ENCODE measurements at places on chromosomes 6 and 20. TPM values are rescaled to one million over a fixed set of nuclear protein-coding genes. Genes with fewer than 3 reads are reported as not detected.

SLC35B3 gene
- total RNA-seq: 4.9 TPM

GRCh38 chr6:155041741-155042279 is 46.7 kb downstream of the TIAM2 start:
- no peak overlapping the region for H3K4me3 ChIP-seq
- no peaks in the 10 kb centered on the region for H3K36me3 ChIP-seq
- DNase-seq: no peak

GRCh38 chr6:12395898-12396297 is 105.7 kb downstream of the EDN1 start:
- no peak for DNase-seq
- no peaks in the 10 kb centered on the region for H3K4me1 ChIP-seq
- H3K36me3 ChIP-seq: no peaks in the 10 kb centered on the region
- no peak overlapping the region for H3K27ac ChIP-seq
- no peak overlapping the region for H3K4me3 ChIP-seq

TAGAP gene
- 44.8 TPM for total RNA-seq

NRSN1 gene
- total RNA-seq: not detected

- H3K27me3 ChIP-seq: no peaks in the 10 kb centered on the region
- H3K4me1 ChIP-seq: no peaks in the 10 kb centered on the region
- no peak overlapping the region for H3K4me3 ChIP-seq
- no peak for DNase-seq
Observed at GRCh38 chr6:3878048-3878666, 29.0 kb downstream of the FAM50B start.

GRCh38 chr6:109069746-109070145 is 24.9 kb downstream of the SESN1 start:
- H3K27ac ChIP-seq: no peak overlapping the region
- no peaks in the 10 kb centered on the region for H3K36me3 ChIP-seq
- DNase-seq: no peak
- peaks cover 26% of the 10 kb centered on the region for H3K4me1 ChIP-seq
- H3K4me3 ChIP-seq: no peak overlapping the region

GRCh38 chr6:30763618-30764489 is 19.5 kb upstream of the IER3 start:
- peaks cover 72% of the 10 kb centered on the region for H3K4me1 ChIP-seq
- no peaks in the 10 kb centered on the region for H3K27me3 ChIP-seq

WFDC5 gene
- total RNA-seq: 0.23 TPM

- no peak overlapping the region for H3K4me3 ChIP-seq
- H3K4me1 ChIP-seq: peaks cover 30% of the 10 kb centered on the region
- no peaks in the 10 kb centered on the region for H3K27me3 ChIP-seq
- peaks cover 38% of the 10 kb centered on the region for H3K36me3 ChIP-seq
- DNase-seq: peak; percentile 2
Observed at GRCh38 chr20:32440758-32441078, 82.6 kb downstream of the ASXL1 start.

ISM1 gene
- 0.48 TPM for total RNA-seq

- peaks cover 47% of the 10 kb centered on the region for H3K36me3 ChIP-seq
- DNase-seq: no peak
- peaks cover 9% of the 10 kb centered on the region for H3K4me1 ChIP-seq
- H3K27ac ChIP-seq: no peak overlapping the region
- no peak overlapping the region for H3K4me3 ChIP-seq
- no peaks in the 10 kb centered on the region for H3K27me3 ChIP-seq
Observed at GRCh38 chr6:83901624-83902023, 42.1 kb downstream of the CYB5R4 start.

DNA sequence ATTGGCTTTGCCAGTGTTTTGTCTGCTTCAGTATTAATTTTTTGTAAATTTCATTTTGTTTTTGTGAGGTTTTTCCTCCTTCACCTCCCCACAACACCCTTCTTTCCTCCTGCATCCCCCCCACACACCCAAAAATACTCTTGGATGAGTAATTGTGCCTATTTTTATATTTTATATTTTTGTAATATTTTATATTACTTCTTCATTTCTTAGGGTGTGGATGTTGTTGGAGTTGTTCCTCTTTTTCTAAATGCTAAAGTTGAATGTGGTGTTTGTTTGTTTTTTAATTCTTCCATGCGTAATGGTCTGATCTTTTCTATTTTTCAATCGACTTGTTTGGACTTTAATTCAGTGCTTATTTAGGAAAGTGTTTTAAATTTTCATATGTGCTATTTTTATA is 420.5 kb upstream of the SOX4 start:
- H3K27me3 ChIP-seq: no peaks in the 10 kb centered on the region
- no peaks in the 10 kb centered on the region for H3K4me1 ChIP-seq
- H3K4me3 ChIP-seq: no peak overlapping the region
- H3K36me3 ChIP-seq: peaks cover 9% of the 10 kb centered on the region

DNA sequence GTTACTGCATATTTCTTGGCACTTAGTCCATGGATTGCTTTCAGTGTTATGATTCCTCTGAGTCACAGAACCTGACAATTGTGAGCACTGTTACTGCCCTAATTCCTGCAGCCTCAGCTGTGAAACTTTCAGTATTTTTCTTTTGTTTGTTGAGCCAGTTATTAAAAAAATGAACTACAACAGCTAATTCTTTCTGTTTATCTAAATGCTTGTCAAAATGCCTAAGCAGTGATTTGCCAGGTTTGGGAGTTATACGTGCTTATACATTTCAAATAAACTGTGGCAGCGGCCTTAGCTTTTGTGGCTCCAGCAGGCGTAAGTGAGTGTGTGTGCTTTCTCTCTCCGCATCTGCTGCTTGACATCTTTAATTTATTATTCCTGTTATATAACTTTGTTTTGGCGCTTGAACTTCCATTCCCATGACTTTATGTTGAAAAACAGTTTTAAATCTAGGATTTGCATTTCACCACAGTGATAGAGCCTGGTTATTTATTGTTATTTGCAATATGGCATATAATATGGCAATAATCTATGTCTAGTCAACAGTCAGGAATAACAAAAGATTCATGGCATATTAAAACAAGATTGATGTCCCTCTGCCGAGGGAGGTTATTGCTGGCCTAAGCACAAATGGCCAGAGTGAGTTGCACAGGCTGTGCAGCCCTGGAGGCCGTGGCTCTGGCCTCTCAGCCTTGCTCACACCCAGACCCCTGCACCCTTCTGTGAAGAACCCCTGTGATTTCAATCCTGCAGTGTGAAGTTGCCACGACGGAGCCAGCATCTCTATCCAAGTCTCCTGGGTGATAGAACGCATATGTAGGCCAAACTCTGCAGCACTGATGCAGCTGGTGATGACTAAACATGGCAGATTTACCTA is 303.4 kb downstream of the THBS2 start:
- no peak for DNase-seq
- H3K27me3 ChIP-seq: peaks cover 14% of the 10 kb centered on the region
- H3K36me3 ChIP-seq: no peaks in the 10 kb centered on the region
- no peak overlapping the region for H3K27ac ChIP-seq
- H3K4me1 ChIP-seq: no peaks in the 10 kb centered on the region

CRYBG1 gene
- total RNA-seq: 26.6 TPM

DNA sequence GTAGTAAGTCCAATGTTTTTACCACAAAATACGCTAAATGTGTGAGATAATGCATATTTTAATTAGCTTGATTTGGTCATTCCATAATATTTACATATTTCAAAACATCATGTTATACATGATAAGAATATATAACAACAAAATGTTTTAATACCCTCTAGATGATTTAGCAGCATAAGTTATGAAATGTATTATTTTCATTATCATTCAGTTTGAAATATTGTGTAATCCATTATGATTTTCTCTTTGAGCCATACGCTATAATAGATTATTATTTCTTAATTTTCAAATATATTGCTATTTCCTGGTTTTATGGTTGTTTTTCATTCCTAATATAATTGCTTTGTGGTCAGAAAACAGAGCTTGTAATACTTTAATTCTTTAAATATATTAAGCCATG is 163.3 kb upstream of the KCNQ5 start:
- H3K27me3 ChIP-seq: peaks cover 2% of the 10 kb centered on the region
- H3K36me3 ChIP-seq: no peaks in the 10 kb centered on the region
- no peaks in the 10 kb centered on the region for H3K4me1 ChIP-seq
- no peak overlapping the region for H3K4me3 ChIP-seq
- no peak for DNase-seq
- H3K27ac ChIP-seq: no peak overlapping the region

- peak; percentile 86 for DNase-seq
- H3K27ac ChIP-seq: peak within 1 kb of the TSS; percentile 94
- peak within 1 kb of the TSS; percentile 99 for H3K4me3 ChIP-seq
- H3K27me3 ChIP-seq: no peaks in the 10 kb centered on the region
- peaks cover 43% of the 10 kb centered on the region for H3K4me1 ChIP-seq
Observed at GRCh38 chr6:14117158-14118090, at the start of gene CD83. CD83 (plus strand) TSS chr6:14117772; CDS start chr6:14117812, 40 bp downstream.

- no peaks in the 10 kb centered on the region for H3K27me3 ChIP-seq
- H3K4me1 ChIP-seq: peaks cover 59% of the 10 kb centered on the region
- DNase-seq: no peak
- no peak overlapping the region for H3K27ac ChIP-seq
- H3K4me3 ChIP-seq: no peak overlapping the region
Observed at GRCh38 chr6:108589244-108589791, 28.6 kb downstream of the FOXO3 start.

- no peaks in the 10 kb centered on the region for H3K27me3 ChIP-seq
- no peak overlapping the region for H3K27ac ChIP-seq
- peaks cover 10% of the 10 kb centered on the region for H3K4me1 ChIP-seq
- no peak for DNase-seq
Observed at GRCh38 chr6:72955666-72956065, 269.6 kb downstream of the KHDC1L start.

DNA sequence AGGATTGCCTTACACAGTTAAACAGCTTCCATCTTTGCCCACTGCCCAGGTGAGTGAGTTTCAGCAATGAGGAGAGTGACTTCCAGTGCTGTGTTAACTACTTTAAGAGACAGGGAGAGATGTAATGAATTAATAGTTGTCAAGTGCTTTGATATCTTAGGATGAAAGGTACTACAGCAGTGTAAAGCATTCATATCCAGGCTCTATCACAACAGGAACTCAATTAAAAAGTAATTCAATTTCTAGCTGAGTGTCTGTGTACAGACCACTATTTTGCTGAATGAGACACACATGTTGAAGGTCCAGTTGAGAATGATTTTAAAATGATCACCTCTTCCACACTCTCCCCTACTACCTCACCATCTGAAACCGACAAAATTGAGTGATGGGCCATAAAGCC is 70.7 kb upstream of the BEND3 start:
- peaks cover 7% of the 10 kb centered on the region for H3K36me3 ChIP-seq
- H3K27me3 ChIP-seq: no peaks in the 10 kb centered on the region
- no peak overlapping the region for H3K27ac ChIP-seq
- DNase-seq: no peak

DNA sequence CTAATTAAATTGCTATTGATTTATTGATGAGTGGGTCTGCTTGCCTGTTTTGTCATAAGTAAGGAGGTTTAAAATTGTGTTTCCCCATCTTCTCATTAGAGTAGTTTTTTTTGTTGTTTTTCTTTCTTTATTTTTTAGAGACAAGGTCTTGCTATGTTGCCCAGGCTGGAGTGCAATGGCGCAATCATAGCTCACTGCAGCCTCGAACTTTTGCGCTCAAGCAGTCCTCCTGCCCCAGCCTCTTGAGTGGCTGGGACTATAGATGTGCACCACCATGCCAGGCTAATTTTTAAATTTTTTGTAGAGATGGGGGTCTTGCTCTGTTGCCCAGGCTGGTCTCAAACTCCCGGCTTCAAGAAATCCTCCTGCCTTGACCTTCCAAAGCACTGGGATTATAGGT is 31.0 kb downstream of the ANKS1A start:
- no peak for DNase-seq
- H3K27ac ChIP-seq: no peak overlapping the region
- peaks cover 5% of the 10 kb centered on the region for H3K36me3 ChIP-seq
- H3K27me3 ChIP-seq: no peaks in the 10 kb centered on the region
- H3K4me3 ChIP-seq: no peak overlapping the region
- H3K4me1 ChIP-seq: peaks cover 4% of the 10 kb centered on the region

PACSIN1 gene
- 0.14 TPM for total RNA-seq

ASF1A gene
- 21.2 TPM for total RNA-seq

DNA sequence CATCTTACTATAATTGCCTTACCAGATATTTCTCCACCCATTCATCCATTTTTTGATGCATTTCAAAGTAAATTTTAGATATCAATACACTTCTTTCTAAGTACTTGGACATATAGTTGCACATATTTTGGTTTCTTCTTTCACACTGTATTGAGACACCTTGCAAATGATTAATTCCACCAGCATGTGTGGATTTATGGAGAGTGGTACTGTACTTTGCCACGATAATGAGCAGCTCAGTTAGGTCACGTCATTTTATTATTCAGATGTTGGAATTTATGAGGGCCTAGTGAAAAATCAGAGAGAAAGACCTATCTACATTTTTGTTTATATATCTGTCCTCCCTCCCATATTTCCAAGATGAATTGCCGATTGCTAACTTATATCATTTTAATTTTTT is 5.3 kb downstream of the NFYA start:
- peak overlapping the region; percentile 24 for H3K27ac ChIP-seq
- DNase-seq: no peak
- peaks cover 74% of the 10 kb centered on the region for H3K4me1 ChIP-seq
- H3K4me3 ChIP-seq: no peak overlapping the region

- no peaks in the 10 kb centered on the region for H3K27me3 ChIP-seq
- H3K4me1 ChIP-seq: no peaks in the 10 kb centered on the region
- DNase-seq: no peak
- no peak overlapping the region for H3K27ac ChIP-seq
- H3K36me3 ChIP-seq: no peaks in the 10 kb centered on the region
- H3K4me3 ChIP-seq: no peak overlapping the region
Observed at GRCh38 chr6:22343864-22344263, 47.0 kb upstream of the PRL start.

- no peak for DNase-seq
- no peak overlapping the region for H3K4me3 ChIP-seq
- no peaks in the 10 kb centered on the region for H3K36me3 ChIP-seq
- no peak overlapping the region for H3K27ac ChIP-seq
Observed at GRCh38 chr6:105553171-105553570, 150.3 kb upstream of the PREP start.

DNA sequence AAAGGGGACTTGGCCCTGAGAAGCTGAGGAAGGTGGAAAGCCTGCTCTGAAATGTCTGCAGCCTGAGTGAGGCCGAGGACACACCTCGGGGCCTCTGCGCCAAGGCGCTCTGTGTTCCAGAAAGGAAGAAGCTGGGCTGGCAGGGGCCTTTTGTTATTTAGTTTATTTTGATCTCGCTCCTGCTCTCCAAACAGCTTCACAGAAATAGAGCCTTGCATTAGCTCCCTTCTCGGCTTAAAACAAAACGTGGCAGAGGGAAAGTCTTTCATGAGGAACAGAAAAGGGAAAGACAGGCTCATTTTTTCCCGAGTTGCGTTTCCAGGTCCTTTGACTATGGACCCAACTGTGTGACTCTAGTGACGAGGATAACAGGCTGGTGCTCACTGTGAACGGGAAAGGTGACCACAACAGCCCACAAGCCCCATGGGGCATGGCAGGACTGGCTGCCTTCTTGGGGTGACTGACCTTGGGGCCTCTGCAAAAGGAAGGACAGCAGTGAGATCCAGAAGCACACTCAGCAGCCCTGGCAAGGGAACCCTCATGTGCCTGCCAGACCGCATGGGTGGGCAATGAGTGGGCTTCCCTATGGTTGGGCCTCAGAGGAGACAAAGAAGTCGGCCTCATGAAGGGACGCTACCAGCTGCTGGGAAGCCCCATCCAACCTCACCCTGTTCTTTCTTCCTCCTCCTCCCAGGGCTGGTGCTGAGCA is 18.7 kb downstream of the LEMD2 start:
- H3K4me1 ChIP-seq: peaks cover 2% of the 10 kb centered on the region
- H3K4me3 ChIP-seq: no peak overlapping the region
- DNase-seq: no peak
- H3K27me3 ChIP-seq: no peaks in the 10 kb centered on the region

TP53TG5 gene
- 0.40 TPM for total RNA-seq

GRCh38 chr20:13788167-13788834 is 3.5 kb downstream of the NDUFAF5 start:
- no peak overlapping the region for H3K27ac ChIP-seq
- H3K4me3 ChIP-seq: no peak overlapping the region
- DNase-seq: peak; percentile 64
- no peaks in the 10 kb centered on the region for H3K27me3 ChIP-seq
- peaks cover 27% of the 10 kb centered on the region for H3K4me1 ChIP-seq
